ENCODE measurements at places on chromosomes 2 and 18.

- DNase-seq, result no peak
Measured at GRCh38 chr2:166365803-166366420, 9.8 kb downstream of the SCN9A start.

- no peak for DNase-seq
Measured at GRCh38 chr2:239729681-239730566, 295.2 kb downstream of the NDUFA10 start.

DNA sequence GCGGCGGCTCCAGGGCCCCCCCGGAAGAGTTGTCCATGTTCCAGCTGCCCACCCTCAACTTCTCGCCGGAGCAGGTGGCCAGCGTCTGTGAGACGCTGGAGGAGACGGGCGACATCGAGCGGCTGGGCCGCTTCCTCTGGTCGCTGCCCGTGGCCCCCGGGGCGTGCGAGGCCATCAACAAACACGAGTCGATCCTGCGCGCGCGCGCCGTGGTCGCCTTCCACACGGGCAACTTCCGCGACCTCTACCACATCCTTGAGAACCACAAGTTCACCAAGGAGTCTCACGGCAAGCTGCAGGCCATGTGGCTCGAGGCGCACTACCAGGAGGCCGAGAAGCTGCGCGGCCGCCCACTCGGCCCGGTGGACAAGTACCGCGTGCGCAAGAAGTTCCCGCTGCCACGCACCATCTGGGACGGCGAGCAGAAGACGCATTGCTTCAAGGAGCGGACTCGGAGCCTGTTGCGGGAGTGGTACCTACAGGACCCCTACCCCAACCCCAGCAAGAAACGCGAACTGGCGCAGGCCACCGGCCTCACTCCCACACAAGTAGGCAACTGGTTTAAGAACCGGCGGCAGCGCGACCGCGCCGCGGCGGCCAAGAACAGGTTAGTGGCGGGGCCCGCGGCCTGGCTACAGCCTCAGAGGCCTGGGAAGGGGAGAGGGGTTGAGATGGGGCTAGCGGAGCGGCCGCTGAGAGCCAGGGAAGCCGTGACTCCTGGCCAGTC is 965 bp downstream of the SIX3 start:
- peak; percentile 78 for DNase-seq

GRCh38 chr2:219570924-219571310 is 422 bp downstream of the OBSL1 start:
- no peak for DNase-seq

- no peak for DNase-seq
Measured at GRCh38 chr2:60047347-60047746, 506.1 kb downstream of the BCL11A start.

- DNase-seq, result no peak
Measured at GRCh38 chr2:46032161-46032813, 264.9 kb upstream of the EPAS1 start.

GRCh38 chr18:55199291-55199963 is 240.2 kb upstream of the CCDC68 start:
- DNase-seq, result no peak

GRCh38 chr2:163601377-163601776 is 134.4 kb downstream of the FIGN start:
- no peak for DNase-seq

DNA sequence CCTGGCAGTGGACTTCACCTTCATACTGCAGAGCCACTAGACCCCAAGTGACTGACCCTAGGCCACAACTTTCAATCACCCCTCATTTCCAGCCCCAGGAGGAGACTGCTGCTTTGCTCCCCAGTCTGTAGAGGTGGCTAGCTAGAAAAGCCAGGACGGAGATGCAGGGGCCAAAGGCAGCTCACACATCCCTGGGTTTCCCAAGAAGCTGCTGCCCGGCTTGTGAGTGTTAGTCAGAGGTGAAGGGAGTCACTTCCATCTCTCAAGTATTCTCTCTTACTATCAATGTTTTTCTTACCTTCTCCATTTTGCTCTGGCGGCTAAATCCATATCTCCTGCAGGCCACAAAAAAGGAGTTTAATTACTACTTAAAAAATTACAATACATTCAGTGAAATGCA is 36.2 kb downstream of the CCDC93 start:
- DNase-seq, result no peak

GRCh38 chr2:60964651-60965498 is 52.6 kb upstream of the PEX13 start:
- no peak for DNase-seq

GRCh38 chr18:2898186-2898640 is 51.4 kb downstream of the EMILIN2 start:
- no peak for DNase-seq

DNA sequence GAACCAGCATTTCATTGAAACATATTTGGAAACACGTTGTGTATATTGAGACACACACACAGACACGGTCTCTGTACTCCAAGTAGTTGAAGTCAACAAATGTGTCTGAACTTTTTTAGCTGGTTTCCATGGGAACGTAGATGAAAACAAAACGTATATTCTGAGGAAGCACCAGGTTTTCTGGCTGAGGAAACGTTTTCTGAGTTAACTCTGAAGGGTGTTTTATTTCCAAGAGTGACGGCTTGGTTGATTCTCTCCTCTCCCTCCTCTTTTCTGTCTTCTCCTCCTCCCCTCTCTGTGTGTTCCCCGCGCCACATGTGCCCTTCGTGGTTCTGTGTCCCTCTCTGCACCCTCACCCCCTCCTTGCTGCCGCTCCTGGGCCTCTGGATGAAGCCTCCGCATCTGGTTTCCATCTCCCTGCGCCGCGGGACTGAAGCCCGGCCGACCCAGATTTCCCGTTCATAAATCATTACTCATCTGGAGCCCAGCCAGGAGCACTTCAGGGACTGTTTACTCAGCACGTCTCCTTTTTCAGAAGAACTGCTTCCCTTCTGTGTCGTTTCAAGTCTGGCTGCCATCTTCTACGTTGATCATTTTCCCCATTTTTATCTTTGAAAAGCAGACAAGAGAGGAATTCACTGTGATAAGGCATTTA is 122.7 kb downstream of the COL6A3 start:
- no peak for DNase-seq

GRCh38 chr18:58051765-58052460 is 7.9 kb downstream of the NEDD4L start:
- no peak for DNase-seq

DNA sequence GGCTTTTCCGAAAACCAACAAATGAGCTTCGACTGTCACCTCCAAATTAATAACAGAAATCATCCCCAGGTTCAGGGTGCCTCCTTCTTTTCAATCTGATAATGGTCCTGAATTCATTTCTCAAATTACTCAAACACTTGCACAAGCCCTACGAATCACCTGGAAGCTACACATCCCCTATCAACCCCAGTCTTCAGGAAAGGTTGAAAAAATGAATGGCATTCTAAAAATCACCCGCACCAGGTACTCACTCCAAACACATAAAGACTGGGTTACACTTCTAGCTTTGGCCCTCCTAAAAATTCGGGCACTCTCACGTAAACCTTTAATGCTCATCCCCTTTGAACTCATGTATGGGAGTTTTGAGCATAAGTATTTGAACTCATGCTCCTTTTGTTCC is 23.9 kb downstream of the EIF2AK2 start:
- no peak for DNase-seq

DNA sequence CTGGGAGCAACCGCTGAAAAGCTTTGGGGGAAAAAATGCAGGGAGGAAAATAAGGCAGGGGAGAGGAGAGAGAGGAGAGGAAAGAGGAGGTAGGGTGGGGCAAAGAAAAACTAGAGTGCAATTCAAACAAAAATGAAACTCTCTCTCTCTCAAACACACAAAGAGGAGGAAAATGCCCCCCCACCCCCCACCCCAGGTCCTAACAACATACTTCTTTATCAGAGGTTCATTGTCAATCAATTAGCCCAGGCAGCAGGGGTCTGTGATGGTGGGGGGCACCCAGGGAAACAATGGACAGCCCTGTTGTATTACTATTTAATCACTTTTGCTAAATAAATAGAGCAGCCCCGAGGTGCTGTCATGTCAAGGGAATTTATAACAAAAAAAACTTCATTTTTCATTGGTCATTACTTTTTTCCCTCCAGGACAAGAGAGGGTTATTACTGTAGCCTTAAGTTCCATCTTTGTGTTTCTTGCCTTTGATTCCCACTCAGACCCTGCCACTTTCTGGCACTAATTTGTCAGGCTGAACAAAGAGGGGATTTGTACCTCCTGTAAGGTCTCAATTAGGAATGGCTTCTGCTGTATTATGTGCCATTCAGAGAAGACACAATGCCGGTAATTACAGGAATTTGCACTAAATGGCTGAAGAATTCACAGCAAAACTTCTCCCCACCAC is 55.0 kb downstream of the PLEKHM3 start:
- DNase-seq, result no peak

DNA sequence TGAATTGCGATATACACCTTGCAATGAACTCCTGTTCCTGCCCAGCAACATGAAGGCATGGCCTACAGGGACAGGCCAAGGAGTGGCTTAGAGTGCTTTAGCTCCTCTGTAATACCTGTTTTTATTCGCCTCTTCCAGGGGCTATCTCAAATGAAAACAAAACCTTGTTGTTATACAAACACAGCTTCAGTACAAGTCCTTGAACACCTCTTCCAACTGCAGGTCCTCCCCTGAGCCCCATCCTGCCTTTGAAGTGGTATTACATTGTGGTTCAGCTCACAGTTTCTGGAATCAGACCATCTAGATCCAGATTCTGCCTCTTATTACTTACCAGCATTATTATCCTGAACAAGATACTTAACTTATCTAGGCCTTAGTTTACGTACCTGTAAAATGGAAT is 83.0 kb upstream of the HNRNPA3 start:
- no peak for DNase-seq

GRCh38 chr2:173909846-173910245 is 55.3 kb downstream of the SP3 start:
- no peak for DNase-seq

DNA sequence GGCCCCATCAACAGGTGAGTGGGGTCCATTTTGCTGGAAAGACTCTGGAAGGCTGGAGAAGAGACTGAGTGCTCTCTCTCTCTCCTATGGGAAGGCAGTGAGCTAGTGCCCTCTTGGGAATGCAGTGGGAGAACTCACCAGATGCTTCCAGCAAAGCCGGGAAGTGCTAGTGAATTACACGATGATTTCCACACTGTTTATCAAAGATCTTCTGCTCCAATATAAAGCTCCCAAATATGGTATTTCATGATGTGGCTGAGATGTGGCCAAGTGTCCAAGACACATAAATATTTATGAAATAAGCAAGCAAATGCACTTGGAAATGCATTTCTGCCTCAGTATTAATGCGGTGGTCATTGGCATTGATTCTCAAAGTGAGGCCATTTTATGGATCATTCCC is 135.9 kb downstream of the VAPA start:
- DNase-seq, result no peak

GRCh38 chr18:35616664-35617423 is 35.3 kb downstream of the GALNT1 start:
- DNase-seq, result no peak

GRCh38 chr2:207939342-207940108 is 85.8 kb downstream of the PLEKHM3 start:
- DNase-seq, result no peak

DNA sequence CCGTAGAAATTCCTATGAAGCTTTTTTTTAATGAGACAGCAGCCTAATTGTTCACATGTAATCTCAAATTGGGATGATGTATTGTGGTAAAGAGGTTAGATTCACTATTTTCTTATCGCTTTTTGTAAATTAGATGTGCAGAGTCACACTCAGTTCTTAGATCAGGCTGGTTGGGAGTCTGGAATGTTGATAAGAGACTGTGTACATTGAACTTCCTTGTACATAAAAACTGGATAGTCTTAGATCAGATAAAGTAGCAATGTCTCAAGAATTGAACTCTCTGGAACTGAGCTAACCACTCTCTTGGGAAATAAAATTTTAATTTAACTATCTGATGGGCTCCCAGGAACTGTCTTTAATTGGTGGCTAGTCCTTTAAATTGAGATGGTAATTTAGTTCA is 108.1 kb upstream of the MSTN start:
- DNase-seq, result no peak

- DNase-seq, result no peak
Measured at GRCh38 chr2:112794131-112794733, 9.9 kb upstream of the IL1A start.

DNA sequence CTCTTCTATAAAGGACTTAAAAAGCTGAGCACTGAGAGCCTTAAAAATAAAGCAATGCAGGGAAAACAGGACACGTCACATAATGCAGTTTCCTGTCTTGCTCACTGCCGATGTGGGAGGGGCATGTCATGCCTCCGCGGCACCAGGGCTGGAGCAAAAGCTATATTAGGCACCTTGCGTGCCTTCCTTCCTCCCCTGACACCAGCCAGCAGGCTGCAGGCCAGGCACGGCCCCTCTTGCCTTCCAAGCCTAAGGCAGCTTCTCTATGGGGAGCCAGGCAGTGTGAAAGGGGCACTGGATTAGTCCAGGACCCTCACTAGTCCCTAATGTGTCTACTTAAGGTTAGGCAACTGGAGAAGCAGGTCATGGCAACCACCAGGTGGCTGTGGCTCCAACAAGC is 26.3 kb downstream of the MRPL35 start:
- no peak for DNase-seq

GRCh38 chr2:159256159-159256558 is 30.3 kb downstream of the WDSUB1 start:
- no peak for DNase-seq

DNA sequence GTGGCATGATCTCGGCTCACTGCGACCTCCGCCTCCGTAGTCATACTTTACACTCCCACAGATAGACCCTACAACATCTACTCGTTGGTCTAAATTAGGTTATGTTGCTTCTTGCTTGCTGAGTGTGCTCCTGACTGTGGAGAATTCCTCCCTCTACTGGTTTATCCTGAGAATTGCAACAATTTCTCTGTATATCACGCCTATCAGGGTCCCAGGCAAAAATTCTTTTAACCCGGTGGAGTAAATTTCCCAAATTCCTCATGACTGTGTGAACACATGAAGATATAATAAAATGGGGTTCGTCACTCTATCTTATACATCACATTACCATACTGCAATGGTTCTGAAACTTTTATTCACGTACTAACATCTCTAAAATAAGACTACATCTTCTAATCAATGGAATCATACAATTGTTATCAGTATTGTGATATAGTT is 156.7 kb downstream of the EVA1A start:
- DNase-seq, result no peak

DNA sequence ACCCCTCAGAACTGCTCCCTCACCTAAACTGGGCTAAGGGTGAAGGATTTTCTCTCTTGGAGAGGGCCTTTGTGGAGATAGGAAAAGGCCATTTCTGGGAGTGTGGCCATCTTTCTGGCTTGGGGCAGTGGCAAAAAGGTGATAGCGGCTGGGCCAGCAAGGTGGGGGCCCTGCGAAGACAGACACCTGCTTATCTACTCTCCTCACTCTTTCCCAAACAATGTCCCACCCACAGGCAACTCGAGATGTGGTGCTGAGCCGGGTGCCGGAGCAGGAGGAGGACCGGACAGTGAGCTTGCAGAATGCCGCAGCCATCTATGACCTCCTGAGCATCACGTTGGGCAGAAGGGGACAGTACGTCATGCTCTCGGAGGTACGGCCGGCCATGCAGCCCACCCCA is 90.1 kb upstream of the MCFD2 start:
- no peak for DNase-seq

DNA sequence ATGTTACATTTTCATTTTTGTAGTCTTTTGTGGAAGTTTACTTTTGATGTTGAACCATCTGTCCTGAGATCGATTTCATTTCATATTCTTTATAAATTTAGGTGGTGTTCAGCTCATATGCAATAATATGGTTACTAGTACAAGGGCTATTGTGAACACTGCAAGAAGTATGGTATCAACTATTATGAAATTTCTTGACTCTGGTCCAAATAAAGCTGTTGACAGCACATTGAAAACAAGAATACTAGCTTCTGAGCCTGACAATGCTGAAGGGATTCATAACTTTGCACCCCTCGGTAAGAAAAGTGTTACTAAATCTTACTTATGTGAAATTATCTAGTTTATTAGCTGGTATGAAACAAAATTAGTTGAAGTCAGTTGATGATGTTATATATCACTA is 124.9 kb upstream of the TTC27 start:
- no peak for DNase-seq

Data from H1 (cell line).